Psoas muscle (tissue), 8 donors: ENCODE measurements at places on chromosomes 7 and 10. TPM values are rescaled to one million over a fixed set of nuclear protein-coding genes. Genes with fewer than 3 reads are reported as not detected.

C10orf67 gene
- total RNA-seq: not detected

DNA sequence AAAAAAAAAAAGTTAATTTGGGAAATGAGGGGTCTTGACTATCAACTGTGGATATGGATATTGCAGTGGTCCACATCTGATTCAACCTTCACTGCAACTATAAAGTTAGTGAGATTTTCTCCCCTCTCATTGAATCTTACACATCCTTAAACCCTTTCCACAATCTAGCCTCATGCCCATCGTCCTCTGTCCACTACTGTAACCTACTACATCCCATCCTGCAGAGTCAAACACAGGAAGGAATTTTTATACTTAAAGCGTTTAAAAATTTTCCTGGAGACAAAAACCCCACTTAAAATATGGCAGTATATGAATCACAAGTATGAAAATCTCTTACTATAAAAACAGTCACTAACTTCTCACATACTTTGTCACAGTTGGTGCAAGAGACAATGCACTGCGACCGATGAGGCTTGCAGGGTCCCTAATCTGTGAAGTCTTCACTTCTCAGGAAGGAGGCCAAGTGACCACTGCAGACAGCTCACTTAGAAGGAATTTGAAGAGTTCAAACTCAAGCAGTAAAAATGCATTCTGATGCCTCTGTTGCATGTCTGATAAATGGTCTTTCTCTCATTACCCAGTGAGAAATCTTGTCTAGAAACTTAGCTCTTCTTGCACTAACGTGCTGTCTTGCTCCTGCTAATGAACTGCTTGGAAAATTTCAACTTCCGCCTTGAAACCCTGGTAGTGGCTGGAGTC lies 50.3 kb upstream of the ST8SIA6 start:
- no peak overlapping the region for H3K4me3 ChIP-seq
- H3K27ac ChIP-seq: no peak overlapping the region
- no peaks in the 10 kb centered on the region for H3K4me1 ChIP-seq
- H3K27me3 ChIP-seq: no peaks in the 10 kb centered on the region

DNA sequence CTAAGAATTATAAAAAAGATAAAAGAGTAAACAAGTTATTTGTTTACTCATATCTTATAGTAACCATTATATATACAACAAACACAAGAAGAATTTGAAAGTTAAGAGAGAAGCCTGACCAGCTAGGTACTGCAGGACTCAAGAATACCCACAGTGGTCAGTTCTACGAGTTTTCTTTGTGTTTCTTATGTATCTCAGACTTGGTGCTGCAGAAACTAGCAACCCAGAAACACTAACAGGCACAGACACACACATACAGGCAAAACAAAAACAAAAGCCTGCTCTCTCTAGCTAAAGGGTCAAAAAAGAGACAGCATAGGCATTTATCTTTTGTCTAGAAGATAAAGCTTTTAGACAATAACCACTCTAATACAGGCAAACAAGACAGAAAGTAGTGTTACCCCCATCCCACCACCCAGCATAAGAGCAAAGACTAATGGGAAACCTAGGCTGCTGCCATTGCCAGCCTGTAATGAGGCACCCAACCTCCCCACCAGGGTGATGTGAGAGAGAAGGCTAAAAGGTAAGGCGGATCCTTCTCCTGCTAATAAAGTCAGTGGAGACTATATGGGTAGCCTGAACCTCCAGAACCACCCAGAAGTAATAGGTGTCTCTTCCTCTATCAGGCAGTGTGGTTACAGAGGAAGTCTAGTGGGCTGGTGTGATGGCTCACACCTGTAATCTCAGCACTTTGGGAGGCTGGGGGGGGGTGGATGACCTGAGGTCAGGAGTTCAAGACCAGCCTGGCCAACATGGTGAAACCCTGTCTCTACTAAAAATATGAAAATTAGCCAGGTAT lies 113.9 kb downstream of the DNAJC1 start:
- no peak overlapping the region for H3K4me3 ChIP-seq
- DNase-seq: no peak
- H3K4me1 ChIP-seq: no peaks in the 10 kb centered on the region
- H3K36me3 ChIP-seq: peaks cover 3% of the 10 kb centered on the region
- no peak overlapping the region for H3K27ac ChIP-seq

COBL gene
- total RNA-seq: 111 TPM

- no peak for DNase-seq
- H3K4me1 ChIP-seq: no peaks in the 10 kb centered on the region
- H3K4me3 ChIP-seq: no peak overlapping the region
- no peaks in the 10 kb centered on the region for H3K27me3 ChIP-seq
These were observed 663.6 kb downstream of the PARD3 start for GRCh38 chr10:34151481-34151880.

GRCh38 chr7:143811-144453 lies 48.4 kb upstream of the FAM20C start:
- peaks cover 13% of the 10 kb centered on the region for H3K4me1 ChIP-seq
- no peak overlapping the region for H3K27ac ChIP-seq
- H3K4me3 ChIP-seq: no peak overlapping the region

DNA sequence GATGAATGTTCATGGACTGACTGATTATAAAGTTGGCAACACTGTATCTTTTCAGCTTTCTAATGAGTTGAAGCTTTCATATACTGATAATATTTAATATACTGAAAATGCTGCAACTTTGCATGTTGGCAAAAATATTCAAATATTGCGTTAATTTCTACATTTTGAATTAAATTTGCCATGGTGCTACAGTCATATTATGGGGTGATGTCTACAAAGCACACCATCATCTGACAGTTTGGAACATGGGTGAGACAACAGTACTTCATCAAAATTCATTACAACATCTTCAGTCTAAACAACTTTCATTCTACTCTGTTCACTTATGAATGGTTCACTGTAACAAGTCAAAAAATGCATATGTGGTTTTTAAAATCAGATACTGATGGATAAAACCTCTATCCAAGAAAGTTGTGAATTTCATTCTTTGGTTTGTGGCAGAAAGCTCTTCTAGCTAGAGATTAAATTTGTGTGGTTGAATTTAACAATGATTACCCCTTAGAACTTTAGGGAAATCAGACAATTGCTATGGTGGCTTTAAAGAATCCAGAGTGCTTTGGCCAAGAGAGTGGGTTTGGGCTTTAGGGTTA lies 136.4 kb downstream of the TMEM26 start:
- no peak overlapping the region for H3K27ac ChIP-seq
- H3K4me1 ChIP-seq: no peaks in the 10 kb centered on the region
- H3K27me3 ChIP-seq: no peaks in the 10 kb centered on the region
- H3K36me3 ChIP-seq: no peaks in the 10 kb centered on the region
- no peak for DNase-seq

ELN gene
- total RNA-seq: 36.5 TPM

GRCh38 chr7:51079494-51079893 lies 237.1 kb downstream of the COBL start:
- H3K4me3 ChIP-seq: no peak overlapping the region
- H3K27ac ChIP-seq: no peak overlapping the region
- DNase-seq: no peak
- peaks cover 9% of the 10 kb centered on the region for H3K36me3 ChIP-seq
- H3K27me3 ChIP-seq: no peaks in the 10 kb centered on the region
- H3K4me1 ChIP-seq: peaks cover 22% of the 10 kb centered on the region

NPY4R2 gene
- not detected for total RNA-seq

GRCh38 chr7:112982441-112983063 lies 104.1 kb downstream of the GPR85 start:
- H3K36me3 ChIP-seq: no peaks in the 10 kb centered on the region
- no peak for DNase-seq
- no peak overlapping the region for H3K4me3 ChIP-seq

NET1 gene
- total RNA-seq: 35.6 TPM

DNA sequence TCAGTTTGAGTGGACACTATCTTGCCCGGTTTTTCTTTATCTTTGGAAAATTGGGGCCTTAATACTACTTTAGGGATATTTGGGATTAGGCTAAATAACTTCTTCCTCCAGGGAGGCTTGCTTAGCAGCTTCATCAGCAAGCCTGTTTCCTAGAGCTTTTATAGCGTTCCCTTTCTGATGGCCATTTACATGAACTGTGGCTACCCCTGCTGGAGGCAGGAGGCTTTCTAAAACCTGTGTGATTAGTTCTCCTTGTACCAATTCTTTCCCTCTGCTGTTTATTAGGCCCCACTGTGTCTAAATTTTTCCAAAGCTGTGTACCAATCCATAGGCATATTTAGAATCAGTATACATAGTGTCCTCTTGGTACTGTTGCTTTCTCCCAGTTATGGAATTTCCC lies 61.7 kb upstream of the CNTNAP2 start:
- H3K4me1 ChIP-seq: no peaks in the 10 kb centered on the region
- DNase-seq: no peak
- no peak overlapping the region for H3K27ac ChIP-seq
- no peaks in the 10 kb centered on the region for H3K27me3 ChIP-seq
- H3K4me3 ChIP-seq: no peak overlapping the region

GRCh38 chr10:4136121-4136520 lies 351.1 kb upstream of the KLF6 start:
- no peak overlapping the region for H3K4me3 ChIP-seq
- H3K4me1 ChIP-seq: peaks cover 4% of the 10 kb centered on the region
- DNase-seq: no peak
- H3K36me3 ChIP-seq: no peaks in the 10 kb centered on the region
- H3K27ac ChIP-seq: no peak overlapping the region

DNA sequence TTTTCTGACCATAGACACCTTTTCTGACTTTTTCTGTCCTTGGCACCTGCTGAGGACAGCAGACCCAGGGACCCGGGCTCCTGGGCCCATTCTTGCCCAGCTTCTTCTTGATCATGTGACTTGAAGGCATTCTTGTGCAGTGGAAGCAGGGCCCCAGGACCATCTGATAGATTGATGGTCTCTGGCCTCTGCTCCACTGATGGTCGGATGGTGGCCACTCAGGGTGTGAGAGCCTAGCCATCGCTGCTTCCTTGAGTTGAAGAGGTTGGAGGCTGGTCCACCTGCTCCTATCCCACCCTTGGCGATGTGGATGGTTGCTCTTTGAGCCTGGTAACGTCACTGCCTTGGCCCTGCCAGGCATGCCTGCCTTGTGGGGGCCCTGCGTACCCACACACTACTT lies 37.8 kb upstream of the ZNF716 start:
- no peaks in the 10 kb centered on the region for H3K27me3 ChIP-seq
- H3K4me1 ChIP-seq: no peaks in the 10 kb centered on the region
- no peak overlapping the region for H3K4me3 ChIP-seq
- no peak overlapping the region for H3K27ac ChIP-seq

DNA sequence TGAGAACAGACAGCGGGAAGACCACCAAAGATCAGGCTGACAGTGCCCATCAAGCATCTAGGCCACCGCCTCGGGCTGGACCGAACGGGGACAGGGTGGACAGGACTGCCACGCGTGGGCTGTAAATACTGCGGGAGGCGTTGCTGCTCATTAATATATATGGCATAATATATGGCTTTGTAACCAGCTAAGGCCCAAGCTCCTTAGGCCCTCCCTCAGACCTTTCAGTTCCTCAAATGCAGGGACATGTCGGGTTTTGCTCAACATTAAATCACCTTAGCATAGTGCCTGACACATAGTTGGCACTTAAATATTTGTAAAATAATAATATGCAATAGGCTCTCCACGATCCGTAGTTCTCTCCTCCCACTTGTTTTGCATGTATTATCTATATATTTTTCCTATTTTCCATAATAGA lies 402 bp upstream of the TMEM168 start:
- H3K27me3 ChIP-seq: no peaks in the 10 kb centered on the region
- no peak for DNase-seq
- H3K4me3 ChIP-seq: peak overlapping the region; percentile 99
- H3K4me1 ChIP-seq: peaks cover 11% of the 10 kb centered on the region
- H3K36me3 ChIP-seq: no peaks in the 10 kb centered on the region

CTAGE8 gene
- not detected for total RNA-seq

DNA sequence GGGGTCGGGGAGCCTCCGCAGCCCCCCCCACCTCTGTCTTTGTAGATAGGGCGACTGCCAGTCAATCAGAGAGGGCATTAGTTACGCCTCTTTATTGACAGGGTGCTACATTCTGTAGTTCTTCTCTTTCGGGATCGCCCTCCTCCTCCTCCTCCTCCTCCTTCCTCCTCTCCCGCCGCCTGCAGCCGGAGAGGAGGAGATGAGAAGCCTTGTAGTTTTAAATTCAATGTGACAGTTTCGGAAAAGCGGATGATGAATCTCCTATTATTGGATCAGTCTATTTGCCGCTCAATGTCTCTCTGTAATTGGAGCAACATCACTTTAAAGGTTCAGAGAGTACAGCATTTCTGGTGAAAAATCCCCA lies 587 bp upstream of the UNCX start:
- H3K27me3 ChIP-seq: peaks cover 52% of the 10 kb centered on the region
- no peak for DNase-seq
- no peak overlapping the region for H3K4me3 ChIP-seq
- H3K4me1 ChIP-seq: peaks cover 6% of the 10 kb centered on the region

GRCh38 chr7:141837683-141838082 lies 3.6 kb downstream of the PRSS37 start:
- DNase-seq: no peak
- H3K4me1 ChIP-seq: no peaks in the 10 kb centered on the region
- H3K36me3 ChIP-seq: no peaks in the 10 kb centered on the region
- no peaks in the 10 kb centered on the region for H3K27me3 ChIP-seq
- H3K27ac ChIP-seq: no peak overlapping the region
- H3K4me3 ChIP-seq: no peak overlapping the region

DNA sequence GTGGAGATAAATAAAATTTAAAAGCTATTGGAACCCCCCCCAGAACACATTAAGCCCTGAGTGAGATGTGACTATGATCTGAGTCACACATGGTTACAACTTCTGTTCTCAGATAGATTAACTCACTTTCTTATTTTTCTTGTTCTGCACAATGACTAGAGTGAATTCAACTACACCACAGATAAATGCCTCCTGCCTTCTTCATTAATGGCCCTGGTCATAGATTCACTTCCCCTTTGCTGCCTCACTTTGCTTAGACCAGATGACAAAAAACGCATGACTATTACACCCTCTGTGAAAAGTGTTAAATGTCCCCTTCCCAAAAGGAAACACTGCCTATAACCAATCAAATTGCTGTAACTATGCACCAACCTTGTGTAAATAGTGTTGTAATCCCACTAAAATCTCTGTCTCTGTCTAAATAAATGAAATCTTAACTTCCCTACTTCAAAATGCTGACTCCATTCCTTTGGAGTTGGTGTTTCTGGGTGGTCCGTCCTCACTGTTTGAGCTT lies 49.4 kb downstream of the AKR1D1 start:
- H3K27me3 ChIP-seq: no peaks in the 10 kb centered on the region
- H3K4me3 ChIP-seq: no peak overlapping the region
- no peaks in the 10 kb centered on the region for H3K36me3 ChIP-seq
- no peak for DNase-seq

DNA sequence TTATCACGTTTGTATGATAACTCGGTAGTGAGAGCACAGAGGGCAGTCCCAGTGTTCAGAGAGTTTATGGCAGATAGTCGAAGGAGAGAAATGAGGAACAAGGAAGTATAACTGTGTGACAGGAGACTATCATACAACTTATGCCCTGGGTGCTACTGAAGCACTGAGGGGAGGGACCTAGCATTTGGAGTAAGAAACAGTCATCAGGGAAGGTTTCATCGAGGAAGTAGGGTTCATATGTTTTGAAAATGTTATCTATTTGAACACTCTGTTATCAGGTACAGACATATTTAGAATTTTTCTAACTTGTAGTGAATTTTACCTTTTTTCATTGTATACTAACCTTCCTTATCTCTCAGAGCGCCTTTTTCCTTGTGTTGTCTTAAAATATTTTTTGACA lies 1214.4 kb upstream of the C7orf33 start:
- H3K27ac ChIP-seq: no peak overlapping the region
- H3K4me3 ChIP-seq: no peak overlapping the region
- H3K36me3 ChIP-seq: no peaks in the 10 kb centered on the region
- H3K27me3 ChIP-seq: no peaks in the 10 kb centered on the region
